ENCODE measurements at places on chromosomes 3 and 15. TPM values are rescaled to one million over a fixed set of nuclear protein-coding genes. Genes with fewer than 3 reads are reported as not detected.

SYNPR gene
- 0.18 TPM for polyA plus RNA-seq

DNA sequence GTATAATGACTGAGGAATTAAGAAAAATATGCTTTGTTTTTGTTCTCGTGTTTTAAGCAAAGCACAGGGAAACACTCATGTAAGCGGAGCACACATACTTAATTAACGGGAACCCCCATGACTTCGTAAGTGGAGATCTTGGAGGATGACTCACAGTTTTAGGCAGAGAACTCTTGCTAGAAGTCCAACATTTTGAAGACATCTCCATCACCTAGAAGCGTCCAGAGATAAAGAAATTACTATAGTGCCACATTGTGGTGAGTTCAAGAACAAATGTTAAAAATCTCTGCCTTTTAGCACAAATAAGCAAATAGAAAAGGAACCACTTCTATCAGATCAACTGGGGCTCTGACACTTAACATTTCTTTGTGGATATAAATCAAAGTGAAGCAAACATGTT is 194.1 kb upstream of the ARHGEF26 start:
- no peak for DNase-seq
- H3K4me1 ChIP-seq, result no peaks in the 10 kb centered on the region
- no peak overlapping the region for H3K4me3 ChIP-seq
- H3K36me3 ChIP-seq, result no peaks in the 10 kb centered on the region
- no peak overlapping the region for H3K27ac ChIP-seq
- H3K27me3 ChIP-seq, result no peaks in the 10 kb centered on the region

NCBP2 gene
- polyA plus RNA-seq, result 77.5 TPM

DNA sequence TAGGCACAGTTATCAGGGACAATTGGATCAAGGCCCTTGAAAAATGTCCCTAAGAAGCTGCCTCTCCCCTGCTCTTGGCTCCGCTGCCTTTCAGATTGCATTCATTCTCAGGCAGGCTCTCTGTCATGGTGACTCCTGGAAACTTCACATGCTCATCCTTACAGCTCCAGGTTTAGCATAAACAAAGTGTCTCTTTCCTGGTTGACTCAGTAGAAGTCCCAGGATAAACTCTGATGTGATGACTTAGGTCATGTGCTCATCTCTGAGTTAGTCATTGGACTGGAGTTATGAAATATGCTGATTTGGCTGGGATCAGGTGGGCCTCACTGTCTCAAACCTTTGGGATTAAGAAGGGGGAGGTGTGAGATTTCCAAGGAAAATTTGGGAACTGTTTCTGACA is 243.8 kb downstream of the ZNF621 start:
- H3K36me3 ChIP-seq, result no peaks in the 10 kb centered on the region
- no peak overlapping the region for H3K27ac ChIP-seq
- no peaks in the 10 kb centered on the region for H3K27me3 ChIP-seq
- no peaks in the 10 kb centered on the region for H3K4me1 ChIP-seq
- no peak for DNase-seq
- no peak overlapping the region for H3K4me3 ChIP-seq

A4GNT gene
- not detected for polyA plus RNA-seq

PROS1 gene
- 5.4 TPM for polyA plus RNA-seq

ADIPOQ gene
- polyA plus RNA-seq, result 0.34 TPM

DNA sequence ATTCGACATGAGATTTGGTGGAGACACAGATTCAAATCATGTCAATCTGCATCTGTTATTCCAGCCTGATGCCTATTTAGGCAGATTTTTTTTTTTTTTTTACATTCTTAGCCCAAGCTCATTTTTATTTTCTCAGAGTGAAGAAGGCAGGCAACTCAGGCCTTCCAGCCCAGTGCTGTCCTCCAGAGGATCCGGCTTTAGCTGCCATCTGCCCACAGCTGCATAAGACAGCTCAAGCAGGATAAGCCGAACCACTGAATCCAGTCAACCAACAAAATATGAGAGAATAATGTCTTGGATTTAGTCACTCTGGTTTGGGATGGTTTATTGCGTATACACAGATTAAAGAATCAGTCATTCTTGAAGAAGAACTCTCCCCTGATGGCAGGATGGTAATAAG is 19.9 kb upstream of the COLQ start:
- DNase-seq, result no peak
- H3K27ac ChIP-seq, result no peak overlapping the region
- no peak overlapping the region for H3K4me3 ChIP-seq
- no peaks in the 10 kb centered on the region for H3K36me3 ChIP-seq
- no peaks in the 10 kb centered on the region for H3K4me1 ChIP-seq
- no peaks in the 10 kb centered on the region for H3K27me3 ChIP-seq

DNA sequence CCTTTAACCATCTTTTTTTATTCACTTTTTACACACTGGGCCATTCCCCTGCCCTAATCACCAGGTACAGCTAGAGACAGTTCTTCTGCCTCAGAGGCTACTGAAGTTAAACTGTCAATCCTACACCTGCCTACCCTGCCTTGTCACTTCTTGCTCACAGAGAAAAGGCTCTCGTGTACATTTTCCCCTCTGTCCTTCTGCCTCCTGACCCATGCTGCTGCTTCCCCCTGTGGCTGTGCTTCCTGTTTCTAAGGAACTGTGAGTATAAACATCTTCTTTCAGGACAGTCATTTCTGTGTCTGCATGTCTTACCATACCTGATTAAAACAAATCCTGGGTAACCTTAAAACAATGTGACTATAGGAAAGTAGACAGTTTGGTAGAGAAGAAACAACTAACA is 236.4 kb upstream of the MRPL3 start:
- H3K27ac ChIP-seq, result no peak overlapping the region
- H3K27me3 ChIP-seq, result no peaks in the 10 kb centered on the region
- DNase-seq, result no peak
- no peaks in the 10 kb centered on the region for H3K4me1 ChIP-seq

- DNase-seq, result no peak
- H3K4me1 ChIP-seq, result peaks cover 8% of the 10 kb centered on the region
- H3K27ac ChIP-seq, result peak overlapping the region; percentile 68
- H3K4me3 ChIP-seq, result peak overlapping the region; percentile 96
Measured at GRCh38 chr3:155871746-155872158, 1.3 kb downstream of the GMPS start.

KCNMB3 gene
- polyA plus RNA-seq, result 3.6 TPM

All from thymus (tissue), 14 donors.